Anterior cingulate cortex (tissue), 58 donors: ENCODE measurements at places on chromosomes 5 and 9.

DNA sequence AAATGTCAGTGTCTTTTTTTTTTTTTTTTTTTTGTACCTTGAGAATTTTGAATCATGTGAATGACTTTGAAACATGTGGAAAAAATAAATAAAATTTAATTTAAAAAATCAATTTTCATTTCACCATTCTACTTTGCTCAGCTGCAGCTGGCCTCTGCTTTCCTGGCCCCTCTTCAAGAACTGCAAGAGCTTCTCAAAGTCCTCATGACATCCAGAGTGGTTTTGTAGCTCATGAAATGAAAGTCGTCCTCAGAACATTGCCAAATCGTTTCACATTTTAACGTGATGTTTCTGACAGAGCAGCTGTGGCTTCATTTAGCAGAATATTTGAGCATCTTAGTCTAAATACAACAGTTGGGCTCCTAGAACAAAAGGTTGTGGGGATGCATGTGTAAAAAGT is 47.9 kb upstream of the TMEM215 start:
- no peak for DNase-seq

DNA sequence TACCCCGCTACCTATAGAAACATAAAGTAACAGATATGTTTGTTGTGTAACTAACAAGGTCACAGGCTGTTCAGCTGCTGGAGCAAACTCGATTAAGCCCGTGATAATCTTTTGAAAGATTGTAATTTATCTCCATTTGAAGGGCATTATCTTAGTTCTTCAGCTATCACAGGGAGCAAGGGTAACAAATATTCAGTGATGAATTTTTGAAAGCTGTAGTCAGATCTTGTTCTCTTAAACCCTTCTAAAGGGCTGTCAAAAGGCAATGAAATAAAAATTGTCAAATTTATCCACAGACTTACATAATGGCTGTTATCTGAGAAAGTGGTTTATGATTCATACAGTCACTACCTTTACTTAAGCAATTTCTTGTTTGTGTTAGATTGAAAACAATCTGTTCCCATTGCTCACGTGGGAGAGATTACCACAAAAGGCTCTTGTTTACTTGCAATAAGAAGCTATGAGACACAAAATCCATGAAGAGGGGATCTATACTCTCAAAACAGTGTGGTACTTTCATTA is 78.3 kb upstream of the ZNF608 start:
- no peak for DNase-seq

DNA sequence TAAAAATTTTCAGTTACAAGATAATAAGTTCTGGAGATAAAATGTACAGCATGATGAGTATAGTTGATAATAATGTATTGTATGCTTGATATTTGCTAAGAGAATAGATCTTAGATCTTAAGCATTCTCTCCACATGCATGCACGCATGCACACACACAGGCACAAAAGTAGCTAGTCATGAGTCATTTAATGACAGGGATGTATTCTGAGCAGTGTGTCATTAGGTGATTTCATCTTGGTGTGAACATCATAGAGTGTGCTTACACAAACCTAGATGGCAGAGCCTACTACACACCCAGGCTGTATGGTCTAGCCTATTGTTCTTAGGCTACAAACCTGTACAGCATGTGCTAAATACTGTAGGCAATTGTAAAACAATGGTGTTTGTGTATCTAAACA is 124.2 kb downstream of the PTTG1 start:
- DNase-seq = no peak

GRCh38 chr9:18723366-18723765 is 249.4 kb downstream of the ADAMTSL1 start:
- DNase-seq = no peak

GRCh38 chr9:76216161-76216649 is 178.0 kb downstream of the RFK start:
- DNase-seq = no peak

GRCh38 chr5:30747412-30747811 is 446.1 kb upstream of the CDH6 start:
- DNase-seq = no peak

- DNase-seq = no peak
These were observed 60.0 kb downstream of the MEGF9 start for GRCh38 chr9:120654272-120654671.

- no peak for DNase-seq
These were observed 25.5 kb upstream of the ARAP3 start for GRCh38 chr5:141707510-141707909.

DNA sequence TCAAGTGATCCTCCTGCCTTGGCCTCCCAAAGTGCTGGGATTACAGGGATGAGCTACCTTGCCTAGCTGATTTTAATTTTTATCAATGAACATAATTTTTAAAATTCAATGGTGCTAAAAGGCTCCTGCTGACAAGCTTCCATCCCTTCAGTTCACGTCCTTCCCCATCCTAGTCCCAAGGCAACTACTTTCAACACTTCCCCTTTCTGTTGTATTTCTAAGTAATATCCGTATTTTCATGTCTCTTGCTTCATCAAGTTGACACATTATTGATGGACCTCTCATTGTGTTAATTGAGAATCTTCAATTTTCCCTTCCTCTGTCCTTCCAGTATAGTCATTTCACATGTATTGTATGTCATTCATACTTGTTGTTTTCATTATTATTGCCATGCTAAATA is 93.8 kb upstream of the RASGRF2 start:
- DNase-seq = no peak

- DNase-seq = no peak
These were observed 152.5 kb upstream of the NFIB start for GRCh38 chr9:14466429-14466818.

DNA sequence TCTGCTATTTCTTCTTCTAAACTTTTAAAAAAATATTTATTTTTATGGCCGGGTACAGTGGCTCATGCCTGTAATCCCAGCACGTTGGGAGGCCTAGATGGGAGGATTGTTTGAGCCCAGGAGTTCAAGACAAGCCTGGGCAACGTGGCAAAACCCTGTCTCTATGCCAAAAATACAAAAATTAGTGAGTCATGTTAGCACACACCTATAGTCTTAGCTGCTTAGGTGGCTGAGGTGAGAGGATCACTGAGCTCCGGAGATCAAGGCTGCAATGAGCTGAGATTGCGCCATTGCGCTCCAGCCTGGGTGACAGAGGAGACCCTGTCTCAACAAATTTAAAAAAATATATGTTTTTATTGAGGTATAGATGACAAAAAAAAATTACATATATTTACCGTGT is 5.6 kb downstream of the AP3S1 start:
- DNase-seq = no peak

GRCh38 chr5:93594591-93595419 is 11.8 kb downstream of the NR2F1 start:
- DNase-seq = no peak

- no peak for DNase-seq
These were observed 88.0 kb downstream of the NRG2 start for GRCh38 chr5:139955053-139955605.

DNA sequence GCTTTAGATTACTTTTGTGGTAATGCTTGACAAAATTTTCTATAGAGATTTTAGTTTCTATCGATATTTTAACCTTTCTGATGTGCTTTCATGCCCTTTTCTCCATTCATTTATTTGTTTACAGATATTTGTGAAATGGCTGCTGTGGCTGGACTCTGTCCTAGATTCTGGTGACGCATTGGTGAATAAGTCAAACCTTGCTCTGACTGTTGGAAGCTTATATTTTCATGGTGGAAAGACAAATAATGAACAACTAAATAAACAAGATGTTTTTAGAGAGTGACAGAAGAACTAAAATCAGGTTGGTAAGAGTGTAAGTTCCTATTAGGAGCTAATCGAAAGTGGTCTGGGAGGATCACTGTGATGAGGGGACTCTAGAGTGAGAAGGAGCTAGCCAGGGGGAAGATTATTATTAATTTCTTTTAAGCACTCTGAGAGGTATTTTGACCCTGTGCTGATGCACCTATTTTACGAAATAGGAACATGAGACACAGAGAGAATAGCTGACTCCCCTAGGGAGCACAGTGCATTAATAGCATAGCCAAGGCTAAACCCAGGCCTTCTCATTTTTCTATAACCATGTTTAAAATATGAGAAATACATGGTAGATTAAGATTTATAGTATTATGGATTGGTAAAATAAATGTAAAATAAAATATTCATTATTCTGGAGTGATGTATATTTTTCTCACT is 411.9 kb upstream of the ARRDC3 start:
- no peak for DNase-seq

- DNase-seq = no peak
These were observed 64.6 kb downstream of the GABRB2 start for GRCh38 chr5:161481922-161482321.

DNA sequence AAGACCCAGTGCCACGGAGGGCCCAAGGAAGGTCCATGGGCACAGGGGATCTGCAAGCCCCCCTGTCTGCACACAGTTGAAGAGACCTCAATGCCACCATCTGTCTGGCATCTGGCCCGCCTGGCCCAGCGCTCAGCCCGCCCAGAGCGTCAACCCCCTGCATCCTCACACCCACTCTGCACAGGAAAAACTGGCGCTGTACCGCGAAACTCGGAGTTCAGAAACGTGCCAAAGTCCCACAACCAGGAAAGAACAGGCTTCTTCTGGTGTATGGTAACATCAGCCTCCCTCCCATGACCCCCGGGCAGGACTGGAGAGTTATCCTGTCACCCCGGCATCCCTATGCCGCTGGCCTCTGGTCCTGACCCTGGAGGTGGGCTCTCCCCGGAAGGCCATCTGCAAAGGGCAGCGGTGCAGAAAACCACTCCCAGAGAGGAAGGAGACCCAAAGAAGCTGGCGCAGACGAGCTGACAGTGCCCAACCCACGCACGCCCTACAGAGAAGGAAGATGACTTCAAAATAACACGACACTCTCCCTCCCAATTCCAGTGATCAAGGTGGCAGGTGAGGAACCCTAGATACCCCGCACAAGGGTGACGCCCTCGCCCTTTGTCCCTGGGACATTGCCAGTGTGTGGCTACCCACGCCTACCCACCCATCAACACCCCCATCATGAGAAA is 18.9 kb downstream of the VAV2 start:
- DNase-seq = no peak

DNA sequence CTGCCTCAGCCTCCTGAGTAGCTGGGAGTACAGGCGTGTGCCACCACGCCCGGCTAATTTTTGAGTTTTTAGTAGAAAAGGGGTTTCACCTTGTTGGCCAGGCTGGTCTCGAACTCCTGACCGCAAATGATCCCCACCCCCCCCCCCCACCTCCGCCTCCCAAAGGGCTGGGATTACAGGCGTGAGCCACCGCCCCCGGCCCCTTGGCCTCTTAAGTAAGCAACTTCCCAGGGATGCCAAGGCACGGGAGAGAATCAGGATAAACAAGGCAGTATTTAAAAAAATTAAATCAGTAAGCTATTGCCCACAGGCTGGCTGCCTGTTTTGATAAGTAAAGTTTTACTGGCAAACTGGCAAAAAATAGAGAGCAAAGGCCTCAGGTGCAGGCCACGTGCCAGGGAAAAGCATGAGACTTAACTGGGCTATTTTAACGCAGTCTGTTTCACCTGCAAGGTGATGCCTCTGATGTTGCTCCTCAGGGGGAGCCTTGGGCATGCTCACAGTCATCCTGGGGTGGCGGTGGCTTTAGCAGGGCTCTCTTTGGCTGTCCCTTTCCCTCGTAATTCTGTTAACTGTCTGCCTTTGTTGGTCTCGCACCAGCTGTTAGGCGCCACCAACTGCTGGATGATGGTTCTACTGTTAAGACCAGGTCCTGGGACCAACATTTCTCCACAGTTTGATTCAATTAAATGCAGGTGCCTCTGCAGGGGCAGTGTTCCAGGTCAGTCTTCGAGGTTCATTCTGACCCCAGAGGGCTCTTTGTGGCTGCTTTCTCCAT is 19.4 kb upstream of the RNF130 start:
- DNase-seq = no peak

DNA sequence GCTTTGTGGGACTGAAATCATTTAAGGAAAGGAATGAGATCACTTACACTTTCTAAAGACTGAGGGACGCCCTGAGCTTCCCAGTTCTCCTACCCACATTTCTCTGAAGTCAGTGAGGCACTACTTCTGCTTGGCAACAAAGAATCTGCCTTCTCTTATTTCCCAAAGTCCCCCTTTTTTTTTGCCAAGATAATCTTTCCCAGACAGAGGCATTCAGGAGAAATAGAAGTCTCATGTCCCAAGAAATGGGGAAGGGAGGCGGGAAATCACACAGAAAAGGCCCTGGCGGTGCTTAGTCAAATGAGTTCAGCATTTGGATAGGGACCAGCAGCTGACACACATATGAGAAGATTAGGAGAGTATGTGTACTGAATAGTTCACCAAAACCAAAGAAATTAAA is 159.7 kb downstream of the MUSK start:
- DNase-seq = no peak

DNA sequence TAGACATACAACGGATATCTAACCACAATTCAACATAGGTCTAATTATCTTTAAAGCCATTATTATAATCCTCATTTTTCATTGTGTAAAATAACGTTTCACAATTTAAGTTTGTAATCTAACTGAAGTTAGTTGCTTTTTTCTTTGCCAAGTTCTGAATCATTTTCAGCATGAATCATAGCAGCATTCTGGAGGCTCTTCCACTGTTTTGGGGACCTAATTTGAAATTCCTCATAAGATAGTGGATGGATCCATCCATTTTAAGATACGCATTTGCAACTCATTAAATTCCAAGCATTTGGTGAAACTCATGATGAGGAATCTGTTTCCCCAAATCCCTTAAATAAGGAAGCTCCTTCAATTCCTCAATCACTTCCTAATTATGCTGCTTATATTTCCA is 447.1 kb upstream of the CDH10 start:
- DNase-seq = no peak

- no peak for DNase-seq
These were observed 3.9 kb downstream of the MLLT3 start for GRCh38 chr9:20618361-20618802.

- DNase-seq = peak; percentile 2
These were observed 147.8 kb downstream of the TMEM38B start for GRCh38 chr9:105842023-105842644.

DNA sequence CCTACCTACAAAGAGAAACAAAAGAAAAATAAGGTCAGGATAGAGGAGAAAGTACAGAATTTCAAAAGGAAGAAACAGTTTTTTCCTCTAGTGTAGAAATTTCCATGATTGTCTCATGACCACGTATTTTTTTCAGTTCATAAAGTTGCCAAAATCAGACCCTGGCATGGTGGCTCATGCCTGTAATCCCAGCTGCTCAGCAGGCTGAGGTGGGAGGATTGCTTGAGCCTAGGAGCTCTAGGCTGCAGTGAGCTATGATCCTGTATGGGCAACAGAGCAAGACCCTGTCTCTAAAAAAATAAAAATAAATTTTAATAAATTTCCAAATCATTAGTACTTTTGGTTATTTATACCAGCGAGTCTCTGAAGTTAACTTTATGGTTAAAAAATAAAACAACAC is 37.8 kb downstream of the CWC27 start:
- DNase-seq = no peak

- no peak for DNase-seq
These were observed 22.0 kb downstream of the FNIP1 start for GRCh38 chr5:131774652-131775367.

DNA sequence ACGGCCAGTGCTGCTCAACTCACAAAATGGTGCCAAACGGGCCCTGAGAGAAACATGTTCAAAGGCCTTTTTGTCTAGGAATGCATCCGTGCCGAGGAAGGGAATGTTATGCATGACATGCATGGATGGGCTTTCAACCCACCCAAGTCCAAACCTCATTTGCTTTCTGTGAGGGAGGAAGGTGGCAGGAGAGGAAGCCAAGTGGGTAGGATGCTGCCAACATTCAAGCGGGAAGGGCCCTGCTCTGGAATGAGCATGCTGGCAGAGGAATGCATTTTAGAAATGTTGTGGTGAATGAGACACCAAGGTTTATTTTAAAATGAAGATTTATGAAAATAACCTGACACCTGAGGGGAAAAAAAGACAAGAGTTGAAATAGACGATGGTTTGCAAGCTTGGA is 479.1 kb downstream of the CCDC171 start:
- no peak for DNase-seq

GRCh38 chr9:26637101-26637500 is 255.5 kb downstream of the CAAP1 start:
- DNase-seq = no peak
